ENCODE measurements at places on chromosomes 16 and 17. TPM values are rescaled to one million over a fixed set of nuclear protein-coding genes. Genes with fewer than 3 reads are reported as not detected.

The KIAA0513 gene
- total RNA-seq = 35.0 TPM

The ASPHD1 gene
- not detected for total RNA-seq

GRCh38 chr16:87661561-87661960, 59.3 kb downstream of the JPH3 start:
- H3K27me3 ChIP-seq = peaks cover 31% of the 10 kb centered on the region
- H3K36me3 ChIP-seq = no peaks in the 10 kb centered on the region
- H3K27ac ChIP-seq = no peak overlapping the region

GRCh38 chr17:57295526-57296023, 39.3 kb downstream of the MSI2 start:
- no peak for DNase-seq
- peak overlapping the region; percentile 41 for H3K27ac ChIP-seq

GRCh38 chr16:11662582-11662981, 5.7 kb upstream of the SNN start:
- no peak overlapping the region for H3K27ac ChIP-seq
- H3K36me3 ChIP-seq = no peaks in the 10 kb centered on the region
- no peak for DNase-seq
- H3K27me3 ChIP-seq = no peaks in the 10 kb centered on the region
